ENCODE measurements at places on chromosomes 4 and X.
A peak's percentile ranks its signal among the peaks of the same experiment; 100 is the strongest.

DNA sequence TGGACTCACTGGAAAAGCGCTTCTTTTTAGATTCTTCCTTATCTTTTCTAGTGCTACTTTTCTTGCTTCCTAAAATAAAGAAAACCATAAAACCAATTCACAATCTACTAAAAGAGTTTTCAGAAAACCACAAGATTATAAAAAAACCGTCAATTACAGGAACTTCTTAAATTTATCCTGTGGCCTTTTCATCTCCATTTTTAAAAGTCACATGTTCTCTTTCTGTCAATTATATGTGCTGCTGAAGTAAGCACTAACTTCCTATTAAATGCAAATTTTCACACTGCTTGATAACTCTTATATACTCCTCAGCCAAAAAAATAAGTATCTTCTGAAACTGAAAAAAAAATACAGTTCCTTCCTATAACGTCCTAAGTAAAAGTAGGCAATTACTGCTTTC lies 32.8 kb downstream of the CENPC start:
- no peak for DNase-seq

DNA sequence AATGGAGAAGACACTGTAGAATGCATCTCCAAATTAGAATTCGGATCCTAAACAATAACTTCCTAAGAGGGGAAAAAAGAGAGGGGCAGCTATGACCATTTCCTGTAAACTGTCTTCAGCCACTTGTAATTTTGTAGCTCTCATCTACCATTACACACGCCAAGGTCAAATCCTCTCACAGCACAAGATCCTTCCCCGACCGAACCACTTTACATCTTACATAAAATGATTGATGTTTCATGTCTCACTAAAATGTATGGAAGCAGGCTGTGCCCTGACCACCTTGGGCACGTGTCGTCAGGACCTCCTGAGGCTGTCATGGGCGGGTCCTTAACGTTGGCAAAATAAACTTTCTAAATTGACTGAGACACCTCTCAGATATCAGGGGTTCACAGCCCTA lies 24.1 kb upstream of the PBDC1 start:
- peak; percentile 27 for DNase-seq

DNA sequence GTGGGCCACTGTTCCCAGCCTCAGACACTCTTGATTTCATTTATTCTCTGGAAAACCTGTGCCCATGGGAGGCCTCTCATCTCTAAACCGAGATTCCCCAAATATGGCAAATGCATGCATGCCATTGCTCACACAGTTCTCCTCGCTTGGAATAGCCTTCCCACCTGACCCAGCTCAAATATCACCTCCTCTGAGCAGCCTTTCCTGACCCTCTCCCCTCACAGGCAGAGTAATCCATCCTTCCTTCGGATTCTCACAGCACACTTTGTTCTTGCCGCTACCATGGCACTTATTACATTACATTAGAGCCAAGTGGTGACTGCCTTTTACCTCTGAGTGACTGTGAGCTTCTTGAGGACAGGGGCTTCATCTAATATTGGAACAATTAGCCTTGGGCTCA lies 209.5 kb downstream of the HS6ST2 start:
- no peak for DNase-seq

DNA sequence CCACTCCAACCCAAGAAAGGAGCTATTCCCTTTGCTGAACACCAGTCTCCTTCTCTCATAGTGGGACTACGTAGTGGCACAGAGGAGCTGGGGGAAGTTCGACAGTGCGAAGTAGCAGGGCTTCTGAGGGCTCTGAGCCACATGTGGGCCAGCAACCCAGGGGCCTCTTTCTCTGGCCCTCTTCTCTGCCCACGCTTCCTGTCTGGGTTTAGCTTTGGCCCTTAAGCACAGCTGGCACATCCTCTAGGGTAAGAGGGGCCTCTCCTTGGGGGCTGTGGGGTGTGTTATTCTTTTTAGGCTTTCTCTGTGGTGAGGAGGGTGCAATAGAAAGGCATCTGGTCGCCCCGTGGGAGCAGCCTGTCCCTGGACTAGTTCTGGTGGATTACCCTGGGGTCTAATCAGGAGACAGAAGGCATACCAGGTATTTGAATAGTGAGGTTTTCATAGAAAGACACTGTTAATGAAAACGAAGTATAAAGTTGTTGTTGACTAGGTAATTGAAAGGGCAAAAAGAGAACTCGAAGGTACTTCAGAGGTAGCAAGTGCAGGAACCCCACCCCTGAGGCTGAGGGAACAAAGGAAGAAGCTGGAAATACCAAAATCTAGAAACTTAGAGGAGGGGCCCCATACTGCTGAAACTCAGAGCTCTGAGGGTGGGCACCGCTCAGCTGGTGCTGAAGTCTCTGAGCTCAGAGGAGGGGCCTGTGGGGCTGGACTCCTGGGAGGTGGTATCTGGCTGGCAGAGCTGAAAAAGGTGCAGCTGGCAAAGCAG lies 151.9 kb upstream of the RPS6KA3 start:
- DNase-seq, result no peak

DNA sequence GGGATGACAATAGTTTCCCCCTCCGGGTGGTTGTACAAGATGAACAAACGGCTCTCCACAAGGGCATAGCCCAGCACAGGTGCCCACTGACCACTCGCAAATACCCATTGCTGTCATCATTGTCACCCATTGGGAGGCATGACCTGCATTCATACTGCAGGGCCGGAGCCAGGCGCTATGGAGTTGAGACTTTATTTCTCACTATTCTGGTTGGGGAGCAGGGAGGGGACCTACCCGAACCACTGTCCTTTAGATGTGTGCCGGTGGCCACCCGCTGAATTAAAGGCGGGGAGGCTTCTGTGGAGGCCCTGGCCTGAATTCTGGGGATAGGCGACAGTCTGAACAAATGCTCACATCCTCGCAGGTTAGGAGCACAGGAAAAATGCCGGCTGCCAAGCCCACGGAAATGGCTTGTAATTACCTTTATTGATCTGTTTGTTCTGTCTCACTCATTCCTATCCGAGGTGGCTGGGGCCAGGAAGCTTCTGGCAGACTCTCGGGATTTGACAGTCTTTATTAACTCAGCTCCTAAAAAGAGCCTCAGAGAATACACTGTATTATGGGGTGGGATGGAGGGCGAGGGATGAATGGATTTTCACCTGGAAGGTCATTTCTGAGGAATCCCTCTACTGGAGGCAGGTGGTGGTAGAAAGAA lies 125.1 kb upstream of the PSAPL1 start:
- DNase-seq, result no peak

DNA sequence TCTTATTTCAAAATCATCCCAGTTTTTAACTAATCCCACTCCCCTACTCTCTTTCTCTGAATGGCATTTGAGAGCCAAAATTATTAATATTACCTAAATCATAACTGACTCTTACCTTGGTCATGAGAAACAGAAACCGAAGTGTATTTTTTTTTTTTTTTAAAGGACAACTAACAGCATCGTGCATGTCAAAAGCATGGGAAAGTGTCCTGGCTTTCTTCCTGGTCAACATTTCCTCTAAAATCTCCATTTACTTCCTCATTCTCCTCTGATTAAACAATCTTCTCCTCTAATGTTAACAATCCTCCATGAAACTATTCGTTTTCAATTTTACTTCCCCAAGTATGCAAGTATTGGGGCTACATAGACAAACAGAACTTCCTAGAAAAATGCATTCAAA lies 2.1 kb upstream of the STS start:
- no peak for DNase-seq

GRCh38 chrX:729583-730409 lies 99.2 kb downstream of the SHOX start:
- DNase-seq, result no peak

DNA sequence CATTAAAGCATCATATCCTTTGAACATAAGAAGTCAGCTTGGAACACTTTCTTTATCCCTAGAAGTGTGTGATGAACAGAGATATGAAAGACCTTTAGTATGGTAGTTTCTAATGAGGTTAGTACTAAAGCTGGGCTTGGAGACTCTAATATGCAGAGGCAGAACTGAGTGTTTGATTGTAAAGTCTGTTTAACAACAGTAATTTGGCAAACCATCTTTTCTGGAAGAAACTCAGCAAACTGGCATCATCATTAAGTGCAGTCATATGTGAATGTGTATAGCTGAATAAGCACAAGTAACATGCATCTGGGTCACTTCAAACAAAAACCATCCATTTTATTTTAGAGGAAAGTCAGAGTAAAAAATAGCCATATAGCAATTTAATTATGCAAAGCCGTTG lies 385.9 kb upstream of the MAD2L1 start:
- no peak for DNase-seq
